ENCODE measurements at places on chromosomes 12 and 14.

GRCh38 chr14:75399843-75400775 lies 27.7 kb upstream of the JDP2 start:
- DNase-seq, result peak; percentile 52

DNA sequence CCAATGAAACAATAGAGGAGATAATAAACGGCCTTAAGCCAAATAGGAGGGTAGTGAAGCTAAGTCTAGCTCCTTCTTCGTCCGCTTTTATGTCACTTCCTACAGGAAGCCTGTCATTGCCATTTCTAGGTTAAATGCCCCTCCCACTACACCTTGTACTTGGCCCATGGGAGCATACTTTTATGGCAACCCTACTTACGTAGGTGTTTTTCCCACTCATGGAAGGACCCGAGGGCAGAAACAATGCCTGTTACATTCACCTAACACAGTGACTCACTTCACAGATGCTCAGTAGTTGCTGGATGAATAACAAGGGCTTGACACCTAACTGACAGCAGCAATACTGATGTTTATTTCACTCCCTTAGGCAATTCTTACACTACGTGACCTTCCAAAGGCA lies 44.5 kb downstream of the ALKBH1 start:
- DNase-seq, result peak; percentile 50

DNA sequence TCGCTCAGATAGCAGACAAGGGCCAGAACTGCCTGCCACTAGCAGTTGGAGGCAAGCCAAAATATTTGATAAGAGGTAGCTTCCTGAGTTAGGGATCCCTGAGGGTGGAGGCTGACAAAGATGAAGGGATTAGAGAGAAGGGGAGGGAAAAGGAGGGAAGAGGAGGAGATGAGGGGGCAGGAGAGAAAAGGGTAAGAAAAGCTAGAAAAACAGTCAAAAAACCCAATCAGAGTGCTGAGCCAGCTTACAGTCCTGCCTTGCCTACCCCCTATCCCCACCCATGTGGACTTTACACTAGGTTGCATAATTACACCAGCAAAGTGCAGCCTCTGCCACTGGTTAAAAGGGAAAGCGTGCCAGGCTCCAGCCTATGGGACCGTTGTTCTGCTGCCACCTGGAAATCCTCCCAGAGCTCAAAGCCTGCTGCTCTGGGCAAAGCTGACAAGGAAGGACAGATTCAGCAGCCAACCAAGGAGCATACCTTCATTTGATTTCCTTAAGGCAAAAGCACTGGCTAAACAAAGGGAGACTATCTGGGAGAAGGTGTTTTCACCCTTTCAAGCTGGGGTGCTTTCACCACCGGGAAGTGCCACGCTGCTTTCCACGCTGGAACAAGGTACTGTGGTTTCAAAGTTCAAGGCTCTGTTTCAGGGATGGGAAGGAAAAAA lies 3.8 kb upstream of the NUMB start:
- DNase-seq, result peak; percentile 15

DNA sequence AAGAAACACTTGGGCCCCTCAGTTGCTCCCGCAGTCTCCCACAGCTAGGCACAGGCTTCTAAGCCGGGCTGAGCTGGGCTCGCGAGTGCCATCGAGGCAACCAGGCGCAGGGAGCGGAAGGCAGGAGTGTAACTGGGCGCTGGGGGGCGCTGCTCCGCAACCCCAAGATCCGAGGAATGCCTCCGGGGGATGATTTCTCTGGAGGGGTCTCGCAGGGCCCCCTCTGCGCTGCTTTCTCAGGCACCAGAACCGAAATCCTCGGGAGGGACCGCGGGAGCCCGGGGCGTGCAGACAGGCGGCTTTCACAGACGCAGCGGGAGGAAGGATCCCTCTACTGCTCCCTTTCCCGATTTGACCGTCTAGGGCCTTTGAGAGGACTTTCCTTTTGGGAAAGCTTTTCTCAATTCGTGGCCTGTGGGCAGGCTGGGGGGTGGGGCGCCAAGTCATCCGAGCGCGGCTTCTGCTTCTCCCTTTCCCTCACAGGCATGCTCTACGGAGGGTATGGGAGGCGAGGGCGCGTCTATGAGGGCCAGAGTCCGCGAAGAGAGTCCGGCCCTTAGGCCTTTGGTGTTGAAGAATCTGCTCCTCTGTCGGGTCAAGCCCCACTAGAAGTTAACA lies 4.3 kb upstream of the NKX2-1 start:
- DNase-seq, result no peak

GRCh38 chr14:97723351-97723750 lies 926.2 kb downstream of the VRK1 start:
- DNase-seq, result no peak

DNA sequence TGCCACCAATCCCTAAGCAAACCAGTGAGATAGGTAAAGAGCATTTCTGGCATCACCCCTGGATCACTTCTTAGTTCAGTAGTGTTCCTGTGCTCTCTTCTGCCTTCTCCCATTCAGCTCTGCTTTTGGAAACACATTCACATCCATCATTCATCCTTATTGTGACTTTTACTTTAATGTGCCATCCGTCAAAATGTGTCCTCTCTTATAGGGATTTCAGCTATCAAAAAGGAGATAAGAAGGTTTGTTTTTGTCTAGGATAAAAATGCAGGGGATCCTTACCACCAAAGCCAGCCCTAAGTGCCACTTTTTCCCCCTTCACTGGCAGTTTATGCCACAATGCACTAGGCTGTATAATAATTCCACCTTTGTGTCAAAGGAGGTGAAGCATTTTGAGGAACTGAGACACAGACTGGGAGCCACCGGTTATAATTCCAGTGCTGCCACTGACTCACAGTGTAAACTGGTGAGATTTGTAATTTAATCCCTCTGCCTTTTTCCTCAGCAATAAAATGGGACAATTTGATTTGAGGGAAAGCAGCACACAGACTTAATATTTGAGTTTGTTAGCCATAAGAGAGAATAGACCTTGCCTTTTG lies 158.6 kb downstream of the PAX9 start:
- no peak for DNase-seq

DNA sequence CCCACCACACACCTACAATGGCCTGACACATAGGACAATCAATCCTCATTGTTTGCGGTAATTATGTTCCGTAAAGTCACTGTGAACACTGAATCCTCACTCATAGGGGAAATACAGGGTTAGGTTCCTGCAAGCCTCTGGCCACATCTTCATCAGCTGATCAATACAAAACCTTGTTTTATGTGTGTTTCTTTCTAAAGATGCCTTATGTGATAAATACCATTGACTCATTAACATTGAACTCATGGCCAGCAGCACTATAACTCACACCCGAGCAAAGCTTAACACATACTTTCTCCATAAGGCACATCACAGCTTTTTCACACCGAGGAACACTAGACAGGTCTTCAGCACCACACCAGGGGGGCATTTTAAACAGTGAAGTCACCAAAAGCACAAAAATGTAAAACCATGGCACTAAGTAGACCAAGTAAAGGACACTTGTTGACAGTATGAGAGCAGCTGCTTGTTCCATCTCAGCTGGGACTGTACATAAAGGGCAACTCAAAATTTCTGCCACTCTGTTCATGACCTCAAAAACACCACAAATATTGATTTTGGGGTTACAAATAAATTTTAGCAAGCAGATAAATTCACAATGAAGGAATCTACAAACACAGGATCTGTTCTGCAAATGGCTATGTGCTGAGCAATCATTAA lies 60.5 kb downstream of the ESR2 start:
- DNase-seq, result no peak

GRCh38 chr12:128098730-128099129 lies 168.2 kb upstream of the TMEM132C start:
- DNase-seq, result no peak

GRCh38 chr14:66359500-66359899 lies 126.7 kb upstream of the CCDC196 start:
- peak; percentile 61 for DNase-seq

DNA sequence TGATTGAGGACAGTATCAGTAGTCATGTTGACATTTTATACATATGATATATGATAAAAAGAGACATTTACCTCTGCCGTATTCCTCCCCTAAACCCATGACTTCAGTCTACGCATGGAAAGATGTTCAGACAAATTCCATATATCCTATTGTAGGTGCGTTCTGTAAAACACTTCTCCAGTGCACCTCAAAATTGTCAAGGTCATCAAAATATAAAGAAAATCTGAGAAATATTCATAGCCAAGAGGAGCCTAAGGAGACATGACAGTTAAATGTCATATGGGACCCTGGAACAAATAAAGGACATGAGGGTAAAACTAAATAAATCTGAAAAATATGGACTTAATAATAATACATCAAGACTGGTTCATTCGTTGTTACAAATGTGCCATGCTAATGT lies 71.5 kb downstream of the CCER1 start:
- no peak for DNase-seq

- DNase-seq, result peak; percentile 1
Observed at GRCh38 chr12:16454481-16454880, 107.0 kb downstream of the MGST1 start.

DNA sequence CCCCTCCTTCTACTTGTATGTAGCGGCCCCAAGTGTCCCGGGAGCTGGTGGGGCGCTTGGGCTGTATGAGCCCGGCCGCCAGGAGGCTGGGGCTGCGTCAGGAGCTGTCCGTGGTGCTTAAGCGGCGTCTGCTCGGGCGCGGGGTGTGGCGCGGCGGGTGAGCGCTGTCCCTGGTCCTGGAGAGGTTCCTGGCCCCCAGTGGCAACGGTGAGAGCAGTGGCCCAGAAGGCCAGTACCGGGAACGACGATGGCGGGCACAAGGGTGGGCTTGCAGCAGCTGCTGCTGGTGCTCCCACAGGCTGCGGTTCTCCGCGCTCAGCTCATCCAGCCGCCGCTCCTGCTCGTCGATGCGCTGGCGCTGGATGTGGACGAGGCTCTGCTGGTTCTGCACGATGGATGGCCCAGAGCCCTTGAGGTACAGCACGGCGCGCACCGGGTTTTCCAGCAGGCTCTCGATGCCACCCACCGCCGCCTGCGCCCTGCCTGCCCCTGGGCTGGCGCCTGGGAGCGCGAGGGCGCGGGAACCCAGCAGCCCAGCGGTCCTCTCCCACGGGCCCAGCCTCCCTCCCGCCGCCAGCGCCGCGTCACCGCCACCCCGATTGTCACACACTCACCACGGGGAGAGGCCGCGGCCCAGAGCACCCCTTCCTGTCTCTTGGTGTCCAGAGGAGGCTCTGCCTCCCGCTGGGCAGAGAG lies 41.9 kb upstream of the FKBP4 start:
- DNase-seq, result peak; percentile 61

GRCh38 chr14:24442240-24443052 lies at the start of gene SDR39U1:
SDR39U1 (minus strand) TSS chr14:24442776; CDS start chr14:24442769, 7 bp downstream.
- DNase-seq, result peak; percentile 99

DNA sequence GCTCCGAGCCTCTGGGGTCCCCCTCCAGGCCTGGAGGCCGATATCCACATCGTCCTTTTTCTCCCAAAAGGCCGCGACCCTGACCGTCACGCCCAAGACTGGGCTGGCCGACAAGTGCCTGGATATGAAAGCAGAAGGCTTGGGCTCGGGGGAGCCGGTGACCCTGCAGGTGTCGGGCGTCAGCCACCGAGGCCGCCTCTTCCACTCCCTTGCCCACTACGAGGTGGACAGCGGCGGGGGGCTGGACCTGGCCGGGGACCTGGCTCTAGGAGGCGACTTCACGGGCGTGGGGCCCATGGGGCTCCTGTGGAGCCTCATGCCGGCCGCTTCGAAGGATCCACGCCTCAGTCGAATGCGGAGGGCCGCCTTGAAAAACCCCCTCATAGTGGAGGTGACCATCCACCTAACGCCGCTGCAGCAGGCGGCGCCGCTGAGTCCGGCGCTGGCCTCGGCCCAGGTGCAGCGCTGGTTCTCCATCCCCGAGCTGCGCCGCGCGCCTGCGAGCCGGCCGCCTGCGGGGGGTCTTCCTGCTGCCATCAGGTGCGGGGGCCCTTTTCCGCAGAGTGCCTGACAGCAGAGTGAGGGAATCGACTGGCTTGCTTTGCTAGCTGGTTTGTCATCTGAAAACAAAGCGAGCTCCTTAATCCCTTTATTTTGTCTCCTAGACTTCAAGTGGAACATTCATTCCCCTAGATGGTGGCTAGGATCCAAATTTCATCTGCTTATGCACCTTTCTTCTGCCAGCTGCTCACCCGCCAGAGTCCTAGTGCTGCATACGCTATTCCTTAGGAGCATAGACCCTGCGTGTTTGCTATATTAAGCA lies 10.6 kb upstream of the DNAL1 start:
- no peak for DNase-seq

DNA sequence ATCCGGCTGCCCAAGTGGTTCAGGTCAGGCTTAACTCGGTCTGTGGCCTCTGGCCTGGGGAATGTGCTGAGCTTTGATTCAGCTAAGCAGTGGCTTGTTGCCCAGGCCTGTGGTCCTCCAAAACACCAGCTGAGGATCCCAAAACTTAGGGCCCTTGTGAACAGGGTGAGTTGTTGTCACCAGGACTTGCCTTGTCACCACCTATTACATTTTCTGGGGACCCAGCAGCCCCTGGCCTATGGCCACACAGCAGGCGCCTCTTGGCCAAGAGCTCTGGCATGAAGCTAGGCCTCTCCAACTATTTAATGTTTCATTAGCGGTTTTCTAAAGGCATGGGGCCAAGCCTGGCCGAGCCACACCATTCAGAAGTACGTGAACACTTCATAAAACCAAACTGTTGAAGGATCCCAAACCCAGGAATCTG lies 343.7 kb downstream of the CACNA1C start:
- no peak for DNase-seq

GRCh38 chr12:41745593-41745992 lies 399.1 kb downstream of the GXYLT1 start:
- no peak for DNase-seq

DNA sequence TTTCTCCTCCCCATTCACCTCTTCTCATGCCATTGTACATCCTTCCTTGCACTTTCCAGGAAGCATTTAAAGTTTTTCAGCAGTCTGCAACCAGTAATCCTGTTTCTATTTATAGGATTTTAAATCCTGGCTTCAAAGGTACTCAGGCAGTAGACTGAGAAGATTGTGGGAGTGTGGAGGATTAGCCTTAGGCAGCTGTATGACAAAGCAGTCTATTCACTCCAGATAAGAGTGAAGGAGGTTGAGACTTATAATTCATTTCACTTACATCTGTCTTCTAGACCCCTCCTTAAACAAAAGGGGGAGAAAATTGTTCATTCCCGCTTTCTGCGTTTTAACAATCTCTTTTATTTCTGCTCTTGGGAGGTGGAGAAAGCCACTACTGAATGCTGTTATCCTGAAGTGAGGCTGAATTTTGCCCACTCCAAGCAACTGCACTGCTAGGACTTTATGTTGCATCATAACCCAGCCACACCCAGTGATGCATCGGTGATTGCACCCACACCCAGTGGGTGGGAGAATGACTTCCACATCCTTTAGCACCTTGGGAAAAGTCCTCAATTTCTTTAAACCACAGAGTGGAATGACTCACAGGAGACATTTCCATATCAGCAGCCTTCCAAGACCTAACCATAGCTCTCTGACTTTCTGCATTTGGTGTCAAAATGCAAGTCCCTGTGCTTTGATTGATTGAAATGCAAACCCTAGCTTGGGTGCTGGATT lies 382.5 kb upstream of the ATP2B1 start:
- DNase-seq, result peak; percentile 95

- peak; percentile 67 for DNase-seq
Observed at GRCh38 chr12:48817873-48818830, at the start of gene CACNB3. CACNB3 (plus strand) TSS chr12:48818496; CDS start chr12:48818930, 434 bp downstream.

GRCh38 chr12:70485704-70486103 lies 119.6 kb downstream of the KCNMB4 start:
- DNase-seq, result no peak
